ENCODE measurements at places on chromosomes 13 and 19.

DNA sequence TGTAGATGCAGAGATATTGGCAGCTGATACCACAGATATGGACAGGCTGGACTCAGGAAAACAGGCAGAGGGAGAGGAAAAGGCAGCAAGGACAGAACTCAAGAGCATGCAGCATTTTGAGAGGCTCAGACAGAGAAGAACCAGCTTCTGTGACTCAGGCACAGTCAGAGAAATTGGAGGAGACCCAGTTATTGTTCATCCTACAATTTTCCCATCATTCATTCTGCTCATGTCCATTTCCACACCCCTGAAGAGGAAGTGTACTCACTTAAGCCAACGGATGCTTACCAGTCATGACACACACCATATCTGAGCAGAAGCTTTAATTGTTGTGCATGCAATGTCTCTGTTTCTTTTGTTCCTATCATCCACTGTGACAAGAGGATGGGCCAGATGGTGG, 359.8 kb upstream of the HTR2A start:
- DNase-seq: no peak

DNA sequence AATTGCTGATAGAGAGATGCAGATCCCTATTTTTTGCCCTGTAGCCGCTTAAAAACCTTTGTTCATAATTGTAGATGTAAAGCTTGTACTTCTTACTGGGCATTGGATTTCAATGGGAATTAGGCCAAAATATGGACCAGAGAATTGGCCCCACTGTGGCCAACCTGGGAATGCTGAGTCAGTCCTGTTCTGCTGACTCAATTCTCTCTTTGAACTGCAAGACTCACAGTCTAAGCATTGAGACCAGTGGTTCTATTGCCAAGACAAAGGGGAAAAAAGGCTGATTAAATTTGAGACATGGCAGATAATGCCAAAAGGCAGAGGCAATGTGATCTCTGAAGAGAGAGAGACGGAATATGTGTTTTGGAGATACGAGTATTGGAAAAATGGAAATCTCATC, 72.5 kb upstream of the UBL3 start:
- no peak for DNase-seq

GRCh38 chr19:47633996-47634395, 25.1 kb downstream of the BICRA start:
- DNase-seq: no peak

- no peak for DNase-seq
Observed at GRCh38 chr13:24115671-24116070, 44.8 kb upstream of the SPATA13 start.
